Activated gamma-delta T cell treated with anti-CD3 and anti-CD28 coated beads, Interleukin-2, amount 50 U/mL, for 16 hours (primary cell): ENCODE measurements at places on chromosomes 11 and 22.

GRCh38 chr22:48738204-48738980 is 1089.3 kb downstream of the BRD1 start:
- DNase-seq: no peak

DNA sequence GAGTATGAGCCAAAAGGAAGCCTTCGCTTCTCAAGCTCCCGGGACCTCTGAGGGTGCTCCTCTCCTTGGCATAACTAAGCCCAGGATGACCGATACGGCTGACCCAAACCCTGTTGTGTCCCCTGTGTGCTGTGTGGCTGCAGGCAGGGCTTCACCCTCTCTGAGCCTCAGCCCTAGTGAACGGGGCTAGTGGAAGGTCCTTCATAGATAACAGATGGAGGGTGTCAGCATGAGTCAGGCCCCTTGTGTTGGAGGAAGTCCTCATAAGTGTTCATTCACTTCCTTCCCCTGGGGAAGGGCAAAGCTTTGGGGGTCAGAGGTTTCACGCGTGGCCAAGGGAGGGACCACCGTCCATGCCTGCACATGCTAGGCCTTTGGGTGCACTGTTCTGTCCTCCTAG is 21.5 kb downstream of the SHISAL1 start:
- no peak for DNase-seq

DNA sequence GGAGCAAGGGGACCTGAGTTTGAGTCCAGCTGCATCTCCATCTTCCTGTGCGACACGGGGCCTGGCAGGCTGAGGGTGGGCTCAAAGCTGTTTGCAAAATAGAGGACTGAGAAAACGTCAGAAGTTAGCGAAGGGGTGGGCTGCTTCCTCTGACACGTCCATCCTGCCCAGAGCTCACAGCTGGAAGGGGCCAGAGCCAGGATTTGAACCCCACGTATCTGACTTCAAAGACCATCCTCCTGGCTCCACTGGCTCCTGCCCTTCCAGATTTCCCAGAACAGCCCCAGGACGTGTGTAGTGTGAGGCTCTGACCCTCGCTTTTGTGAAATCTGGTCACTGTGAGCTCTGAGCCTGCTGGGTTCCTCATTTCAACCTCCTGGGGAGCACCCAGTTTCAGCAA is 56.3 kb downstream of the CD82 start:
- no peak for DNase-seq

DNA sequence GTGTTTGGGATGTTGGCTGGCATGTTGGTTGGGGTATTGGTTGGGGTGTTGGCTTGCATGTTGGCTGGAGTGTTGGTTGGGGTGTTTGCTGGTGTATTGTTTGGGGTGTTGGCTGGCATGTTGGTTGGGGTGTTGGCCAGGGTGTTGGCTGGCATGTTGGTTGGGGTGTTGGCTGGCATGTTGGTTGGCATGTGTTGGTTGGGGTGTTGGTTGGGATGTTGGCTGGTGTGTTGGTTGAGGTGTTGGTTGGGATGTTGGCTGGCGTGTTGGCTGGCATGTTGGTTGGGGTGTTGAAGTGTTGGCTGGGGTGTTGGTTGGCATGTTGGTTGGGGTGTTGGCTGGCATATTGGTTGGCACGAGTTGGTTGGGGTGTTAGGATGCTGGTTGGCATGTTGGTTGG is 24.5 kb downstream of the OTUB1 start:
- DNase-seq: no peak

DNA sequence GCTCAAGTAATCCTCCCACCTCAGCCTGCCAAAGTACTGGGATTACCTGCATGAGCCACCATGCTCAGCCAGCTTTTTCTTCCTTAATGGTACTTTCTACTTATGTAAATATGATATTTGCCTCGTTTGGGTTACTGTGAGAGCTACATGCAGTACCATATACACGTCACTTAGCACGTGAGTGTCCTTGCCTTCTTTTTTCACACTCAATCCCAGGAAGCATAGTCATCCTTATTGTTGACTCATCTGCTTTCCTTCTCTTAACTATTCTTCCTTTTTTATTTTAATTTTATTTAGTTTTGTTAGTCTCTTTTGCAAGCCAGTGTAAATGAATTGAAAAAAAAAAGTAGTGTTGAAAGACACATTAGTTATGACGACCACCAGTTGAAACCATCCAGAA is 205.9 kb downstream of the HIPK3 start:
- no peak for DNase-seq

DNA sequence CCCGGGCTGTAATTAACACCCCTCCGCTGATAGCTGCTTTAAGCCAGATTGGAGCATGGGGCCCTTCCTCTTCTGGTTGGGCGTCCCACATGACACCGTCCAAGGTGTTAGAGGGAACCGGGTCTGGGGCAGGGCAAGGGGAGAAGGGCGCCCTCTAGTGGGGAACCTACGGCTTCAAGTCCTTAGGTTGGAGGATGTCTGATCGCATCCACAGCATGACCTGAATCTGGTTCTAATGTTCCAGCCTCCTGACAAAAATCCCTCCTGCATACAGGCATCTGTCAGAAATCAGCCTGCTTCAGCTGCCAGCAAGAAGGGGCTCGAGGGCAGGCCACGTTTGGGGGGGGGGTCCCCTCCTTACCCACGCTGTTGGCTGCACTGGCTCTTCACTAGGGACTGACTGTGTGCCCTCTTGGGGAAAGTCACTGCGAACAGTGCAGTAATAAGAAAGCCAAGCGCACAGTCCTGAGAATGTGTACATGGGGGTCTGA is 94.2 kb upstream of the TBCEL start:
- no peak for DNase-seq

GRCh38 chr11:7671347-7672215 is 1.7 kb downstream of the CYB5R2 start:
- DNase-seq: no peak

DNA sequence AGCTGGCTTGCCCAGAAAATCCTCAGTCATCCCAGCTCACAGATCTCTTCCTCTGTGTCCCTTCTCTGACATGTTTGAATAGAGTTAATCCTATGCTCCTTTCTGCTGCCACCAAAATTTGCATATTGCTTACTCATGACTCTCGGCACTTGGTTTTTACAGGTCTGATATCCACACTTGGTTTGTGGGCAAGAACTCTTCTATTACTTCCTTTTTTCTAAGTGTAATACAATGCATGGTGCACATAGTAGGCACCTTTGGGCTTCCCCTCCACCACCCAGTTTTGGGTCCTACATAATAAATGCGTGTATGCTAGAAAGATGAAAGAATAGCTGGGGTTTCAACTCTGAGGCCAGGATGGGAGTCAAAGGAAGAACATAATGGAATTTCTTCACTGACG is 69.7 kb upstream of the GRK3 start:
- no peak for DNase-seq

GRCh38 chr22:21927174-21927823 is 25.3 kb downstream of the PPM1F start:
- no peak for DNase-seq

GRCh38 chr22:30572840-30573593 is 1.4 kb downstream of the GAL3ST1 start:
- no peak for DNase-seq

DNA sequence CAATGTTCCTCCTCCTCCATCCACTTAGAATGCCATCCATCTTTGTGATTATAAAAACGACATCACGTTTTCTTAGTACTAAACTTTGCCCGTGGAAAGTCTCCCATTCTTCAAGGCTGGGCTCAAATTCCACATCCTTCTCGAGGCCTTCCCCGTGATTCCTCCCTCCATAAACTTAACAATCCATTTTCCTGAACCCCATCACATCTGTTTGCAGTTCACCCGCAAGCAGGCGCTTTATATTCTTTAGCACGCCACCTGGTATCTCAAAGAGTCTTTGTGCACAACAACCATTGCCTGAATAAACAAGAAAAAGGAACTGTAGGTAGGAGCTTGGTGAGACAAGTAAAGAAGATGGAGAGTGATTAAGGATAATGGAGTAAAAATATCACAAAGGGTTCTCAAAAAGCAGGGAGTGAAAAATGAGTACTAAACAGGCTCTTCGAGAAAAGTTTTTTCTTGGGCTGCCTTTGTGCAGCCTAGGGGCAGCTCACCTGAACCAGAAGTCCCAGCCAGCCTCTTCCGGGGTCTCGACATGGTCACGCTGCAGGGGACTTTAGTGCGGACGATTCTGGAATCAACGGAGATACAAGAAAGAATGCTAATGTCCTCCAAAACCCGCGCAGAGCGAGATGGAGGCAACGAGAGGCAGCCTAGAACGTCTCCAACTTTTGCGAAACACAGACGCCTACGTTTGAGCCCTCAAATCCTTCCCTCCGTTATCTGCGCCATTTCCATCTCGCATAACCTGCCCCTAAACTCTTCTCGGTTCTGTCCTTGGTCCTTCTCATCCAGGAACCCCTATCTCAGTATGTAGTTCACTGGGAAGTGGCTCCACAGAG is 585 bp downstream of the THYN1 start:
- no peak for DNase-seq

DNA sequence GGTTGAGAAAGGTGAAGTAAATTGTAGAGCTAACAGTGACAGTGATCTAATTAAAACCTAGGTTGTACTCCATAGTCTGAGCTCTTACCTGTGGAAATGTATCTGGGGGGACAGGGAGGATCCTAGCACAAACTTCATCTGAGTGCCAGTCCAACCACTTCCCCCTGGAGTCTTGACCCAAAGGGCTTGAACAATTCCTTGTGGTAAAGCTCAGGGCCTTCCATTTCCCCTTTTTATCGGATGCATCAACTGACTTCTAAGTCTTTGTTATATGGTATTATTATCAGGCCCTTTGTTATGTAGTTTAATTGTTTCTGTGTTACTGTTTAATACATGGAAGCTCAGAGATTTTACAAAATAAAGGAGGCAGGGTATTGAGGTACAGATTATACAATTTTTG is 140.2 kb upstream of the SESN3 start:
- DNase-seq: no peak

- no peak for DNase-seq
These were observed 58.4 kb upstream of the NUP50 start for GRCh38 chr22:45105281-45105702.

DNA sequence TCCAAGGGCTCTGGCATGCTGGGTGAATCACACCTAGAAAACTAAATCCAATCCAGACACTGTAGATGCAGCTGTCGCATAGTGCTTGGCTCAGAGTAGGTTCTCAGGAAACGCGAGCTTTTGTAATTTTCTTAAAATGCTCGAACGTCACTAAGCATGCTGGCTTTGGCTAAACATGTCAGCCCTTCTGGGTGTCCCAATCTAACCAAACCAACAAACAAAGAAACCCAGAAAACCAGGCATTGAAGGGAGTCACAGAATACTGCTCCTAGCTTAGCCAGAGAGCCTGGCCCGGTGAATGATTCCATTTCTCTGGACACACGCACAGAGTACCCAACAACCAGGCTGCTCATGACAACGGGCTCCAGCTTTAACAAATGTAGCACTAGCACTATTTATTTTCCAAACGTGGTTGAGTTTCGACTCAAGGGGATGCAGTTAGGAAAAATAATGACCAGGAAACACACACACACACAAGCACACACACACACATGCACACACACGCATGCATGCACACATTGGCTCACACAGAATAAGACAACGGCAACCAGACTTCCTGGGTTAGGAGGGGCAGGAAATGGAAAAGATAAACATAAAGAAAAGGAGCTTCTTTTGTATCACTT is 492.6 kb downstream of the MIAT start:
- no peak for DNase-seq

- no peak for DNase-seq
These were observed 252.8 kb upstream of the PLET1 start for GRCh38 chr11:112513417-112513816.

GRCh38 chr11:15107730-15108515 is 6.8 kb upstream of the INSC start:
- DNase-seq: no peak

GRCh38 chr11:35288817-35289541 is 130.4 kb downstream of the SLC1A2 start:
- DNase-seq: no peak

DNA sequence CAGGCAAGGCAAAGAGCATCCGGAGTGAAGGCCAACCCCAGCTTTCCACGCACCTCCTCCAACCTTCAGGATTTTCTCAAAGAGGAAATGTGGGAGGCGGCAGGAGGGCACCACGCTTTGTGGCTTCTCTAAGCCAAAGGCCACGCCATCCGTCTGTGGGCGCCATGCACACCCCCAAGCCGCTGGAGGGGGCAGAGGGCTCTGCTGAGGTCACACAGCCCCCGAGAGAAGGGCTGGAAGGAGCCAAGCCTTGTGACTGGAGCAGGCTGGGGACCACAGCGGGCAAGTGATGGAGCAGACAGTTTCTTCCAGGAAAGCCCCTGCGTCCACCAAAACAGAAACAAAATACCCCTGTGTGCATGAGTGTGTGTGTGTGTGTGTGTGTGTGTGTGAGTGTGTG is 527.4 kb downstream of the BRD1 start:
- DNase-seq: no peak

GRCh38 chr11:37089439-37089838 is 491.4 kb upstream of the RAG2 start:
- DNase-seq: no peak

GRCh38 chr22:27825174-27825573 is 23.6 kb upstream of the MN1 start:
- DNase-seq: no peak

- no peak for DNase-seq
These were observed 12.7 kb downstream of the TP53AIP1 start for GRCh38 chr11:128929991-128930390.

DNA sequence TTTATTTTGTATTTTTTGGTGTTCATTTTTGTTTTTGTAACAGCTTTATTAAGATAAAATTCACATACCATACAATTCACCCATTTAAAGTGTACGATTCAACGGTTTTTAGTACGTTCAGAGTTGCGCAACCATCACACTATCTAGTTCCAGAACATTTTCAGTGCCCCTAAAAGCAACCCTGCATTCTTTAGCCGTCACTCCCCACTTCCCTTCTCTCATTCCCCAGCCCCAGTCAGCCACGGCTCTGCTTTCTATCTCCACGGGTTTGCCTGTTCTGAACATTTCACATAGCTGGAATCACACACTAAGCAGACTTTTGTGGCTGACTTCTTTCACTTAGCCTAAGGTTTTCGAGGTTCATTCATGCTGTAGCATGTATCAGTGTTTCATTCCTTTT is 9.6 kb upstream of the KCNQ1OT1 start:
- DNase-seq: no peak

DNA sequence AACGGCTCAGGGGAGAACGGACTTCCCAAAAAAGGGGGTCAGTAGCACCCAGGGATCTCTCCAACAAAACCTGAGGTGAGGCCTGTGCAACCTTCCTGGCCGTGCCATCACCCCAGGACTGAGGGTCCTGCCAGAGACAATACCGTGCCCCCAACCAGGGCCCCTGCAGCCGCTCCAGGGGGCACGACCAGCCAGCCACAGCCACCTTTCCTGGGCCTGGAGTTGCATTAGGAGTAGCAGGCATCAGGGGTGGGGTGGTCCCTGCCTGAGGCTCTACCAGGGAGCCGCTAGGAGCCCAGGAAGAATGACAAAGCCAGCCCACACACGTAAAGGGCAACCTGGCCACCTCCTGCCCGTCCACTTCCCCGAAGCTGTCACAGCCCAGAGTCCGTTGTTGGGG is 137.8 kb downstream of the BRD1 start:
- no peak for DNase-seq

GRCh38 chr22:29738118-29738815 is 18.5 kb downstream of the CABP7 start:
- DNase-seq: no peak

GRCh38 chr11:69868006-69868810 is 49.0 kb upstream of the FGF3 start:
- no peak for DNase-seq

GRCh38 chr11:5043380-5043779 is 2.9 kb upstream of the OR52J3 start:
- no peak for DNase-seq

GRCh38 chr11:121063728-121064127 is 37.3 kb upstream of the TECTA start:
- DNase-seq: no peak

- DNase-seq: no peak
These were observed 539.6 kb upstream of the CADM1 start for GRCh38 chr11:116043857-116044256.

GRCh38 chr22:26763633-26764361 is 106.4 kb downstream of the MIAT start:
- DNase-seq: no peak
